ENCODE measurements at places on chromosomes 4 and X. TPM values are rescaled to one million over a fixed set of nuclear protein-coding genes. Genes with fewer than 3 reads are reported as not detected.

- DNase-seq: no peak
These were observed 88.8 kb upstream of the KDR start for GRCh38 chr4:55214172-55214571.

DNA sequence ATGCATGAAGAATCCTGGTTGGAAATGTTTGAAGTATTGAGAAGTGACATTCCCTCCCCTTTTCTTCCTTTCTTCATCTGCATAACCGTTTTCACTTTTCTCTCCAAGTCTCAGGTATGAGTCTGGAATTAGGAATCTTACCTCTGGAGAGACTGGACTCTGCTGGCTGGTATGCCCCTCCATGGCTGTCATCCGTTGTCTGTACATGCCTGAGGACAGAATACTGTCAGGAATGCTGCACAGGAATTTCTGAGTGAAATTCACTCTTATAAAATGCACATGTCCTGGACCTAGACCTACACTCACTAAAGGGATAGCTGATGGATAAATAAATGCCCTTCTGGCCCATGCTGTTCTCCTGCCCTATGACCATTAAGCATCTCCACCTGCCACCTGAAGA lies 179.5 kb downstream of the MSN start:
- no peak for DNase-seq

DNA sequence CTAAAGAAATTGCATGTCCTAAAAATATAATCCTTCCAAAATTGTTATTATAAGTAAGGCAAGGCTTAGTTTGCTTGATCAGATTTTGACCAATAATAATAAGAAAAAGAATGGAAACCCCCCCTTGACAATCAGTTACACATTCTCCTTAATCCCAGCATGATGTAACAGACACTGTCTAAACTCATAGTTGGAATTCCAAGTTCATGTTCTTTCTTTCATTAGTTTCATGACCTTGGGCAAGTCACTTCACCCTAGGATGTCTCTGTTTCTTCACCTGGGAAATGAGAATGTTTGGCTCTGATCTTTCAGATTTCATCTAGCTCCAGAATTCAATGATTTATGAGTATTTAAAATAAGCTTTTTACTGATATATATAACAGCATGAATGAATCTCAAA lies 64.8 kb downstream of the MAML3 start:
- no peak for DNase-seq

- DNase-seq: no peak
These were observed 69.0 kb downstream of the SLC16A2 start for GRCh38 chrX:74490247-74490646.

- no peak for DNase-seq
These were observed 104.3 kb downstream of the PARM1 start for GRCh38 chr4:75037252-75037651.

DNA sequence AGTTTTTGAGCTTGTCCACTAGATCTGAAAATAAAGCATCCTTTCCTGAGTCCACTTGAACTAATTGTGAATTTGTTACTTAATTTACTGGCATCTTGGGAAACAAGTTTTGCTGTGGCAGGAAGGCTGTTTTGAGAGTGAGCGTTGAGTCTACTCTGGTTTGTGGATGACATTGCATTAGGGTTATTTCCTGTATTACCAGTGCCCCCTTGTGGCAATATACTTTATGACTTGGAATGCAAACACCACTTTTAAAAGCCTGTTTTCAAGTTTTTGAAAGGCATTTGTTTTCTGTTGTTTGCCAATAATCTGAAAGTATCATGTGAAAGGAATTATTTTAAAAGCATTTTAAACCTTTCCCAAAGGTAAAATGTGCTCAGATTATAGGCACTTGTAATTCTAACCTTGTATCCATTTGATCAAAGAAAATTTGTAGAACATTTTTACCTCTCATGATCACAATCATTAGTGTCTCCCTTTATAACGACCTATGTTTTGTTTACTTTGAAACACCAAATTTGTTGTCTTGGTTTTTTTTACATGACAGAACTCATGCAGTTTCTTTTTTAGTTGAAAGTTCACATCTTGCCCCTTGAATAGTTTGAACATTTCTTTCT lies 18.0 kb upstream of the CYP2U1 start:
- DNase-seq: no peak

GRCh38 chr4:122635205-122635604 lies 14.3 kb upstream of the IL21 start:
- no peak for DNase-seq

GRCh38 chr4:87093443-87094123 lies 126.8 kb downstream of the KLHL8 start:
- DNase-seq: no peak

DNA sequence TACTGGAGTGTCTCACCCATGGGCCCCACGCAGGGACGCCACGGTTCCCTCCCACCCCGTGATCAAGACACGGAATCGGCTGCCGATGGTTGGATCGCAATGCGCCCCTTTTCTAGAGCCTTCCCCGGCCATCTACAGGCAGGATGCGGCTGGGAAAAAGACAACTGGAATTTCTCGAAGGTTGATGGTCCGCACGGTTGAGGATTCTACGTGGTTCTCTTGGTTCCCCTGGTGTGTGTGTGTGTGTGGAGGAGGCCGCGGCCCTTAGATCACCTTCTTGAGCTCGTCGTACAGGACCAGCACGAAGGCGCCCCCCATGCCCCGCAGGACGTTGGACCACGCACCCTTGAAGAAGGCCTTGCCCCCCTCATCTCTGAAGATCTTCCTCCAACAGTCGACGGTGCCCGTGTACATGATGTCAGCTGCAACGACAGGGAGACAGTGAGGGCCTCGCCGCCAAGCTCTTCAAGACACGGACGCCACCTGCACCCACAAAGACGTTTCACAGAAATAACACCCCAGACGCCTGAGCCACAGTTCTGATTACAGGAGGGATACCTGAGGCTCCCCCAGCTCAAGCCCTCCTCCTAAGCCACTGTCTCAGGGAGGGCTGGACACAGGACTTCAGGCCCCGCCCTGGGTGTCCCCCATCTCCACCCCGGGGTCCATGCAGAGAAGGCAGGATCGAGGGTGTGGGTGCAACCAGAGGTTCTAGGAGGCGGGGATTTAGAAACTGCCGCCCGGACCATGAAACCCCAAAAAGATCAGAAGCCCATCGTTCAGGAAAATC lies 5.4 kb downstream of the SLC25A6 start:
- peak; percentile 72 for DNase-seq

- no peak for DNase-seq
These were observed 3.2 kb downstream of the RAB33A start for GRCh38 chrX:130174937-130175336.

The PASD1 gene
- not detected for total RNA-seq

The GPC4 gene
- 32.7 TPM for total RNA-seq

The PRICKLE3 gene
- total RNA-seq: 11.9 TPM

The BANK1 gene
- total RNA-seq: 1.5 TPM

The AFAP1 gene
- 40.5 TPM for total RNA-seq
